ENCODE measurements at places on chromosomes 1 and 21.

DNA sequence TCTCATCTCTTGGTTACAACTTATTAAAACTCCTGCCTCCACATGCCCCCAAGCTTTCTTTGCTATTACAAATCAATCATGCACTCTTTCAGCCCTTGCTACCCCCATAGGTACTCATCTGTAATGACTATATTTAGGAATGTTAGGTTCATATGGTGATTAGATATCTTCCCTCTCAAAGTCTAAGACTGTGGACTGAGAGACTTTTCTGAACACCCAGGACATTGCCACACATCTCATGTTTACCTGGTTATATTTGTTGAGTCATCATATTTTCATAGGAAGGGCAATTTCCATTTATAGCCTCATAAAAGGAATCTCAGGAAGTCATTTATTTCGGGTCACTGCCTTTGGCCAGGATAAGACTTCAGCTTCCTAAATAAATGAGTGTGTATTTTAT lies 81.5 kb upstream of the LPGAT1 start:
- no peak for DNase-seq

GRCh38 chr1:6497215-6497866 lies 5.9 kb upstream of the PLEKHG5 start:
- DNase-seq = peak; percentile 85

GRCh38 chr1:163844459-163844858 lies 522.7 kb downstream of the NUF2 start:
- DNase-seq = no peak

- DNase-seq = no peak
Measured at GRCh38 chr1:116733476-116734365, 20.5 kb upstream of the CD2 start.

GRCh38 chr1:84492726-84493125 lies 13.5 kb upstream of the SPATA1 start:
- DNase-seq = no peak

DNA sequence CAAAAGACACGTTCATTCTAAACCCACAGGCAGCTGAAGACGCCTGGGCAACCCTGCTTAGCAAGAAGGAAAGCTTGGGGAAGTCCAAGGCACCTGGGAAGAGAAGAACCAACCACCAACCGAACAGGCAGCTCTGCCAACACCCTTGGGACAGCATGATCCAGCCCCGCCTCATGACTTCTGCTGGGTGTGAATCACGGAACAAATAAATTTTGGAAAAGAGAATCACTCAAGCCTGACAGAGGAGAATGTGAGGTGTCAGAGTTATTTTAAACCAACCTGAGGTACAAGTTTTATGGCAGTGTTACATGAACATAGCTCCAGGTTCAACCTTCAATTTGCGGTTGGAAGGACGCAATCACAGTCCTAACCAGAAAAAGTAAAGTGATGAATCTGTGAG lies 10.0 kb upstream of the PADI4 start:
- DNase-seq = no peak

DNA sequence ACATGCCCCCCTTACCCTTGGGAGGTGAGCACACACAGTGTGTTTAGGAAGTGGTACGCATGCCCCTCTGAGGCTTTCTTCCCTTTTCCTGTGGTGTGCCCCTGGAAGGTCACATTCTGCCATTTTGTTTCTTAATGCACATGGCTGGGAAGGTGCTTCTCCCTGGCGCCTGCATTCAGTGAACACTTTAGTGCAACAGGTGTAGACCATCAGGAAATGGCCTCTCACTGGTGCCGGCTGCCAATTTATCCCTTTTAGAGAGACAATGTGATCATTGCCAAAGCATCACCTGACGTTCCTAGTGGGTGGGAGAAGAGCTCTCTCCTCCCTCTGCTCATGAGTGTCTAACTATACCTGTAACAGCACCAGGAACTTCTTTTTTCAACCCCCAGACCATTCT lies 51.8 kb upstream of the PDE9A start:
- DNase-seq = no peak

DNA sequence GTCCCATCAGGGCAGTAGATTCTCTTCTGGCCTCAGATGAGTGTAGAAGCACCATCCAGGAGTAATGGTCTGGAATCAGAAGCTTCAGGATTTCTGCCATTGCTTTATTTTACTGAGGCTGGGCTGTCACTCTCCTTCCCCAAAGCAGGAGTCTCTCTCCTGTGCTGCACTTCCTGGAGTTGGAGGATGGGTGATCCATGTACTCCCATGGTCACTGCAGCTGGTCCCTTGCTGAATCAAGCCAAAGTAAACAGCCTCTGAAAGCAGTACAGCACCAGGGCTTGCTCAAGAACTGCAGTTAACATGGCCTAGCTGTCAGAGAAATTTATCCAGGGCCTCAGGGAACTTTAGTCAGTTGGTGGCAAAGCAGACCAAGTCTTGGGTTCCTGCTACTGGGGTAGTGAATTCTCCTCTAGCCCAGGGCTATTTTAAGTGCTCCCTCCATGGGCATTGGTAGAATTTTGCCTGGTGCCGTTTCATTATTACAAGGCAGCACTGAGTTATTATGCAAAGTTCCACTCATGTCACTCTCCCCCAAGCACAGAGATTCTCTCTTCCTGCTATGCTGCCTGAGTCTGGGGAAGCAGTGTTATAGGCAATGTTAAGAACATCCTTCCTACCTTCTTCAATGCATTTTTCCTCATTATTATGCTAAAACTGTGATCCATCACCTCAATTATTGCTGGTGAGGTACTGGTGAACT lies 29.5 kb downstream of the DRAM2 start:
- no peak for DNase-seq

DNA sequence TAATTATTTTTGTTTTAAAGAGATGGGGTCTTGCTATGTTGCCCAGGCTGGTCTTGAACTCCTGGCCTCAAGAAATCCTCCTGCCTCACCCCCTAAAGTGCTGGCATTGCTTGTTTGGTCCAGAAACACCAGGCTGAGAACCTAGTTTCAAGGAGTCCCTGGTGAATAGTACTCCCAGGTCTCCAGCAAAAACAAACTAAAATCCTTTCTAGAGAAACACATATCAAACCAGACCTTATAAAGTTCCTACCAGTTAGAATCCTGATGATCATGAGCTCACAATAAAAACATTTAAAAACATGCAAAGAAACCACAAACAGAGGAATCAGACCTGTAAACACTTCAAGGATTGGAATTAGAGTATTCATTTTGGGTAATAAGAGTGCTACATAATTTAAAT lies 34.4 kb upstream of the PADI1 start:
- DNase-seq = peak; percentile 4

DNA sequence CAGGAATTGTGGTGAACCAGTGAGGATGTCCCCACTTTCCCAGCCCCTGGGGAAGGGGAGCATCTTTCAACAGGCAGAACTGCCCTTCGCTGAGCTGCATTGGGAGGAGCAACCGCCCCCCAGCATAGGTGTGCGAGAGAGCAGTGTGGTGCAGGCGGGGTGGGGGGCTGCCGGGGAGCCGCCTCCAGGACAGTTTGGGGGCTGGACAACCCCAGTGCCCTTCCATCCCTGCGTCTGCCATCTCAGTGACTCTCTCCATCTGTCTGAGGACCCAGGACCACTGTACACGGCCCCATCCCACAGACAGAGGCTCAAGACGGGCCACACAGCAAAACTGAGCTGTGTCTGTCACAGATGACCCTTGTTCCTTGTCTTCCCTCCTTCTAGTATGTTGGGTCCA lies 14.2 kb downstream of the PODN start:
- DNase-seq = no peak

- no peak for DNase-seq
Measured at GRCh38 chr1:36669262-36669661, 186.5 kb upstream of the CSF3R start.

- no peak for DNase-seq
Measured at GRCh38 chr1:115989699-115990098, 13.4 kb downstream of the SLC22A15 start.

DNA sequence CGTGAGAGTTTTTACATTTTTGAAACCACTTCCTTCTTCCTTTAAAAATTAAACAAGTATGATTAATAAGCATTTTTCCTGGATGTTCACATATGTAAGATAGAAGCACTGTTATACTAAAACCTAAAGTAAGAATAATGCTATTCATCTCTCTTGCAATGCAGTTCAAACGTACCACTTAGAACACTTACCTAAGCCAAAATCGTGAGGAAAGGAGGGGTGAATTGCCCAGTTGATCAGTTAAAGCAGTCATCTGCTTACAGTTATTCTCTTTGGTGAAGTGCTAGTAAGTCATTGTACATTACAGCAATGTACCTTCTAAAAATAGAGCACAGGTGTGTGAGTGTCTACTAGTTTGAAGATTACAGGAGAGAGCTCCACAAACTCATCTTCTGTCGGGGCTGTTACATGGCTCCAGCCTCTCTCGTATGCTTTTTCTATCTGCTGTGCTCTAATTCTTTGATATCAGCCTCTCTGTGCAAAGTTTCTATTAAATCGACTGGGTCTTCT lies 3.4 kb downstream of the NCAM2 start:
- no peak for DNase-seq

DNA sequence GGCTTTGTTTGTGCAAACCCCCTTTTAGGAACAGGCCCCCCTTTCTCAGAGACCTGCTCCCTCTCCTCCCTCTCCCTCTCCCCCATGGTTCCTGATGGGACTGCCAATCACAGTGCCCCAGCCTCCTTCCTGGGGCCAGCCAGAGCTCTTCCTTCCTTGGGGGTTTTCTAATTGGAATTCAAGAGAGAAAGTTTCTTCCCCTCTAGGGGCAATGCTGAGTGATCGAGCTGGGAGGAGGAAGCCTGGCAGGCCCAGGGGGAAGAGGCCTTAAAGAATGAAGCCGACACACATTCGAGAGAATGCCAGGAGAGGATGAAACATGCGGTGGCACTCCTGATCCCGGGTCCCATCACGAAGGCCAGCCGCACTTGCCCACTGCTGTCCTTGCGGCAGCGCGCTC lies 21.3 kb upstream of the COL16A1 start:
- DNase-seq = no peak

DNA sequence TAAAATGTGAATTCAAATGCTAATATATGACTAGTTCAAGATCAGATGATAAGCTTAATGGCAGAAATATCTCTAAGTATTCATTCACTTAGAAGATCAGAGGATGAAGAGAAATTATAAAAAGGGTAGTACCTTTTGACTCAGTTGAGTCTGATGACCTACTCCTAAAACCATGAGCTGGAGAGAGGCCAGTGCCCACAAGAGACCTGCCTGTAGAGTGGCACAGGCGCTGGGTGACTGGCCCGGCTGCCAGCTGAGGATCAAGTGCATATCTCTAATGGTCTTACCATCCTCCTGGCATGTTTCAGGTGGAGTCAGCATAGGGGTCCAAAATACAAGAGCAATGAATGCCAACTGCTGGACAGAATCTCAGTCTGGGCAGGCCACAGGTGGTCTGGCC lies 14.1 kb downstream of the DDAH1 start:
- DNase-seq = no peak

- DNase-seq = no peak
Measured at GRCh38 chr1:235945775-235946570, 79.3 kb upstream of the LYST start.

DNA sequence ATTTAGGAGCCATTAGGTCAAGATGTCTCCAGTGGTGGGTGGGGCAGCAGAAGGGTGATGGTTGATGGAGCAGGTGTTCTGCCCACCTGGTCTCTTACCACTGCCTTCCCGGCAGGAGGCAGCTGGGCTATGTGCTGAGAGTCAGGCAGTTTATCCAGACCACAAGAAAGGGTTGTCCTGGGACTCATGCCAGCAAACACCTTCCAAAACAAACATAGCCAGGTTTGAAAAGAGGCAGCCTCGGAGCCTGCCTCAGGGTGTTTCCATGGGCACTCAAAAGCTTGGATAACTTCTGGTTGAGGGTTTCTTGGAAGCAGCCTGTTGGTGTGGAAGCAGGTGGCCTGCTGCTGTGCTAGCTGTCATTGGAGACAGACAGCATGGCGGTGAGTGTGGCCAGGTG lies 187.2 kb downstream of the PCP4 start:
- no peak for DNase-seq

- no peak for DNase-seq
Measured at GRCh38 chr1:165052431-165052830, 304.1 kb downstream of the LMX1A start.

DNA sequence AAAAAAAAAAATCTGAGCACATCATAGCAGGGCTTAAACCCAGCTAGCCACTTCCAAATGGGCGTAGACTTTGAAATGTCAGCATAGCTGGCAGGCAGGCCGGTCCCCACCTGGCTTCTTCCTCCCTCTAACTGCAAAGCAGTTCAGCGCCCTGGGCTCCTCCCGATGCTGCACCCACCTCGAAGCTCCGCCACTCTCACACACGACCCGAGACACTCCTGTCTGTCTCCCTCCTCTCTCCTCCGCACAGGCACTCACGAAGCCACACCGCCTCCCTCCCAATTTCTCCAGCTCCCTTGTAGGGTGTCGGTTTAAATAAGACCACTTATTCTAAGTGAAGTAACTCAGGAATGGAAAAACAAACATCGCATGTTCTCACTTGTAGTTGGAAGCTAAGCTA lies 301.3 kb downstream of the NPHP4 start:
- DNase-seq = no peak

- DNase-seq = no peak
Measured at GRCh38 chr21:30234050-30234449, 18.2 kb upstream of the CLDN8 start.

GRCh38 chr1:221925947-221926346 lies 184.1 kb upstream of the DUSP10 start:
- no peak for DNase-seq

GRCh38 chr1:92411511-92411910 lies 75.2 kb downstream of the GFI1 start:
- peak; percentile 80 for DNase-seq

DNA sequence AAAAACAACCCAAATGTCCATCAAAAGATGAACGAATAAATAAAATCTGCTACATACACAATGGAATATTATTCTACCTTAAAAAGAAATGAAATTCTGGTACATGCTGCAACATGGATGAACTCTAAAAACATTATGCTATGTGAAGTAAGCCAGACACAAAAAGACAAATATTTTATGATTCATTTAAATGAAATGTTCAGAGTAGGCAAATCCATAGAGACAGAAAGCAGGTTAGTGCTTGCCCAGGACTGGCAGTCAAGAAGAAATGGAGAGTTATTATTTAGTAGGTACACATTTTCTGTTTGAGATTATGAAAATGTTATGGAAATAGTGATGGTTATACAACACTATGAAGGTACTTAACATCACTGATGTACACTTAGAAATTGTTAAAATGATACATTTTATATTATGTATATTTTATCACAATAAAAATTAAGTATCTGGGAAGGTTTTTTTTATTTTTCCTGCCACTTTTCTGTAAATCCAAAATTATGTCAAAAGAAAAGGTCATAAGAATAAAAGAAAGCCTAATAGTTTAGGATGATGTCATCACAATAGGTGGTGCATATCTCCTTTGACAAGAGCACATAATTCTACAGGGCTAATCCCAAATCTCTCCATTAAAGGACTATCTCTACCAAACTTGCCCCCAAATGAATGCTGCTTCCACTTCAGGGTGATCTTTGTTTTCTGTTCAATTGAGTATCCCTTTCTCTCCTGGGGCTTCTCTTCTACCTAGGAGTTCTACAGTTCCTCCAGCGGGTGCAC lies 40.2 kb upstream of the FCER1A start:
- no peak for DNase-seq
